ENCODE measurements at places on chromosomes 5 and 9. TPM values are rescaled to one million over a fixed set of nuclear protein-coding genes. Genes with fewer than 3 reads are reported as not detected.

- DNase-seq: no peak
Measured at GRCh38 chr5:130222573-130222972, 318.3 kb downstream of the CHSY3 start.

- no peak for DNase-seq
Measured at GRCh38 chr5:73564675-73565074, 764 bp downstream of the ANKRA2 start.

DNA sequence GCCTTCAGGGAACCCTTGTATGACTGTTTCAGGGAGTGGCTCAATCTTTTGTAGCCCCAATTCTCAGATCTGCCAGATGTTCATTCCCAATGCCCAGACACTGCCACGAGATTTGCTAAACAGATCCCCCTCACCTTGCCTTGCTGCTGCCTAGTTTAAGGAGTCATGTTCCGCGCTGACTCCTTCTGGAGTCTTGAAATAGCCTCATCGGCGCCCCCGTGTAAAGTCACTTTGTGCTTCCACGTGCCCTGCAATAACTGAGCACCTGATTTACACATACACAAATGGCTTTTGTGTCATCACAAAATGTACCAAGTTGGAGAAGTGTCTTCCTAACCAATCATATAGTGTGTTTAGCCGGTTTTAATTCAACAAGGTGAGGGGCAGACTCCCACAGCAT is 62.3 kb downstream of the PRRT1B start:
- DNase-seq: peak; percentile 26

DNA sequence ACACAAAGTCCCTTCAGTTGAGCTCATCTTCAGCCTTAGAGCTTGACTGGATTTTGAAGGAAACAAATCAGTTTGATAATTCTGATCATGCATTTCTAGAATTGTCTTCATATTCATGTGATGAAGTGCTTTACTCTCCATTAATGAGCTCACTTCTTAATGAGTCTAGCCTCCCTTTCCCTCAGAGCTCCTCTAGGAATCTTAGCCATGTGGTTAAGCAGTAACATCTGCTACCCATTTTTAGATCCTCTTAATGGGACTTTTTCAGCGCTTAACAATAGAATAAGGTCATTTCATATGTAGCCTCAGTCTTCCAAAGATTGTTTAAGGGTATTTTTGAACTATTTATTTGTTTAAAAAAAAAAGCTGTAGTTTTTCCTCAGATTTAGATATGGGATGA is 36.9 kb upstream of the LURAP1L start:
- DNase-seq: no peak

DNA sequence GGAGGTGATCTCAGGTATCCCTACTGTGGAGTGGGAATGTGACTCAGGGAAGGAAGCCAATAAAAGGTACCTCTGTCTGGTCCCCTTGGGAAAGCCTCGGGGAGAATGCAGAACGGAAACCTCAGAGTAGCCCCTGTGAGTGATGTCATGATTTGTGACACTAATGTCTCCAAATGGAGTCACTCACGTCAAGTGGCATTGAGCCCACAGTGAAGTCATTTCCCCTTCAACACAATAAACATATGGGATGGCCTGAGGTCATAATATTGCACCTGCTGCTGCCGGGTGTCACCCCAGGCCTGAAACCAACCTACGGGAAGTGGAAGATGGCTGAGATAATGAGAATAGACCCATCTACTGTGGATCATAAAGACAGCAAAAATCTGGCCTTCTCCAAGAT is 75.9 kb upstream of the GOLM1 start:
- no peak for DNase-seq

GRCh38 chr5:25119650-25120049 is 474.9 kb upstream of the CDH10 start:
- no peak for DNase-seq

- no peak for DNase-seq
Measured at GRCh38 chr5:153084511-153084910, 406.0 kb upstream of the GRIA1 start.

GRCh38 chr5:136296846-136297245 is 68.5 kb downstream of the TRPC7 start:
- DNase-seq: no peak

DNA sequence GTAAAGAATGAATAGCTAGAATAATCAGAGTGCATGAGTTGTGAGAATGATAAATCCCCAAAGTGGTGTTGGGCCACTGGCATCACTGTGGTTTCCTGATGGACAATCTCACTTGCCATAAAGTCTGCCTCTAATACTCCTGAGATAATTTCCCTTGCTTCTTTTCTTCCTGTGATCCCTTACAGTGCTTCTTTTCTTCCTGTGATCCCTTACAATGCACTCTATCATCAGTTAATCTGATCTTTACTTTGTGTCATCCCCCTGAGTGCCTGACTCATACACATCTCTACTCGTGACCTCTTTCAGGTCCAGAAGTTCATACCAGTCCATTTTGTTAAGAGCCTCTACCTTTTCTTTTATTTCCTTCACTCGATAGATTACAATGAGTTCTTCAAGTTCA is 418.3 kb downstream of the HCN1 start:
- DNase-seq: no peak

DNA sequence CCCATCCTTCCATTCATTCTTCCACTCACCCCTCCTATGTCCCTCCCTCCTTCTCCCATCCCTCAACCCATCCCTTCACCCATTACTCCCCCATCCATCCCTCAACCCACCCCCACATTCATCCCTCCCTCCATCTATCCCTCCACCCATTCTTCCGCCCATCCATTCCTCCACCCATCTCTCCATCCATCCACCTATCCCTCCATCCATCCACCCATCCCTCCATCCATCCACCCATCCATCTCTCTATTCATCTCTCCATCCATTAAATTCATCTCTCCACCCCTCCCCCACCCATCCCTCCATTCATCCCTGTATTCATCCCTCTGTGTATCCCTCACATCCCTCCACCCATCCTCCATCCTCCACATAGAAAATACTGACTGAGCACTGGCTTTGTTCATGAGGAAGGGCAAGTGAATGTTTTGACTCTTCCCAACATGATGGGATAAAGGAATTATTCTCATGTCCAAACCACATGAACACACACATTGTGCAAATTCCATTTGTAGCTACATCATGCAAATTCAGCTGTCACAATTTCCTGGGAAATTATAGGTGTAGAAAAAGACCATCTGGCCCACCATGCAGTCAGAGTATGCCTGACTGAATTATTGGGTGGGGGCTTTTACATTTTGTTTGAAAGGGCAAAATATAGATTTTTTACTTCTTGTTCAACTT is 6.9 kb upstream of the VAV2 start:
- DNase-seq: no peak

DNA sequence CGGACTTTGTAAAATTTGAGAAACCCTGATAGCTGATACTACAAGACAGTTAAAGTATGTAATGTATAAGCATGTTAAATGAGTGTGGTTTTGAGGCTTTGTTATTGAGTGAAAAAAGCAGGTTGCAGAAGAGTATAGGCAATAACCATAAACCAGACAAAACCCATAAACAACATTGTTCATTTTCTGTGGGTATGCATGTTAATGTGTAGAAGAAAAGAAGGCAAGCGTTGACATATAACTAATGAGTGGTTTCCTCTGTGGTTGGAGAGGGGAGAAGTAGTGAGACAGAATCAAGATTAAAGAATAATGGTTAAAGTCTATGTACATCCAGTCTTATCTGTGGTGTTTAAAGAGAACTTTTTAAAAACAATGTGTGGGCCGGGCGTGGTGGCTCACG is 26.2 kb downstream of the RAD23B start:
- no peak for DNase-seq

- DNase-seq: no peak
Measured at GRCh38 chr5:42952578-42952974, 87.5 kb downstream of the ANXA2R start.

GRCh38 chr9:137669261-137669672 is 50.5 kb downstream of the EHMT1 start:
- DNase-seq: no peak

DNA sequence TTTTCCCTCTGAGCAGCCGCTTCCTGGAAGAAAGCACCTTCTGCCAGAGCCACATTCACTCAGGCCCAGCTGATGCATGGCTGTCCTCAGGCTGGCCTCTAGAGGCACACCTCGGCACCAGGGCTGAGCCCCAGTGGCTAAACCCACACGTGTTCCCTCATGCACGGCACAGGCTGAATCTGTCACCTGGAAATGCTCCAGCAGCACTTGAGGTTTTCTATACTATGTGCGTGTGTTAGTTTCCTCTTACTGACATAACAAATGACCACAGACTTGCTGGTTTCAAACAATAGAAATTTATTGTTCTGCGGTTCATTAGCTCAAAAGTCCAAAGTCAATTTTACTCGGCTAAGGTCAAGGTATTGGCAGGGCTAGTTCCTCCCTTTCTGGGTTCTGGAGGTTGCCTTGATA is 141.4 kb downstream of the LRRC70 start:
- DNase-seq: no peak

GRCh38 chr5:58670582-58670981 is 87.7 kb downstream of the RAB3C start:
- DNase-seq: no peak

DNA sequence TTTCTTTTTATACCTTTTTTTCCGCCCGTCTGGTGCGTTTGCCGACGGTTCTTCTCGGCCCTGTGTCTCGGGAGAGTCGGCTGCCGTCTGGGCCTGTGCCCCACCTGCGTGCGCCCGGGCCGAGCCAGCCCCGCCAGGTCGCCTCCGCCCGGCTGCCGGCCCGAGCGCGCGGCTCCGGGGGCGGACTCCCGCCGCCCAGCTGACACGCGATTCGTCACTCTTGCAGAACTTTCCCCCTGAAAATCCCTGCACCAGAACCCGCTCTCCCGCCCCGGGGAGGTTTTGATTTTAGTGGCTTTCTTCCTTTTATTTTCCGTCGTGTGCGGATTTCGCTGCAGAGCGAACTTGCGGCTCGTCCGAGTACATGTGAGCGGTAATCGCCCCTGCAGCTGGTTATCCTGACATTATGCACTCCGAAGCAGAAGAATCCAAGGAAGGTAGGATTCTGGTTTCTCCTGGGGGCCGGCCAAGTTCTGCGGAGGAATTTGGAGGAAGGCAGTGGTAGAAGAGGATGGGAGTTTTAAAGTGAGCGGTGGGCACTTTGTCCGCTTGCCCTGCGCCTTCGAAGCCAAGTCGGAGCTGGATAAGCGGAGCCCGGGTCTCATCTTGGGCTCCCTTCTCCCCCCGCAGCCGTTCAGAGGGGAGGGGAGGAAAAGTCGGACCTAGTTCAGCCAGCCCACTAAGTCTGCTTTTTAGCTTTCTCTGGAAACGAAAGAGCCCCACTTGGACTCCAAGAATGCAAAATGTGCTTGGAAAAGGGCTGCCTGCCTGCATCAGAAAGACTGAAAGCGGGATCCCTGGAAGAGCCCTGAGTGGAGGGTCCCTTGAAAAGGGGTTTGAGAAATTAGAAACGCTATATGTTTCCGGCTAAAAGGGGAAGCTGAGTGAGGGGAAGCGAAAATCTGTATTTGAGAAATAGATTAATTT is at the start of gene TNFAIP8:
TSS of gene TNFAIP8 (plus strand) at position 335 of the 927 bp plus-strand sequence. CDS start at position 407, 72 bp downstream.
- peak; percentile 79 for DNase-seq

GRCh38 chr5:10279925-10280720 is 27.6 kb downstream of the CMBL start:
- no peak for DNase-seq

DNA sequence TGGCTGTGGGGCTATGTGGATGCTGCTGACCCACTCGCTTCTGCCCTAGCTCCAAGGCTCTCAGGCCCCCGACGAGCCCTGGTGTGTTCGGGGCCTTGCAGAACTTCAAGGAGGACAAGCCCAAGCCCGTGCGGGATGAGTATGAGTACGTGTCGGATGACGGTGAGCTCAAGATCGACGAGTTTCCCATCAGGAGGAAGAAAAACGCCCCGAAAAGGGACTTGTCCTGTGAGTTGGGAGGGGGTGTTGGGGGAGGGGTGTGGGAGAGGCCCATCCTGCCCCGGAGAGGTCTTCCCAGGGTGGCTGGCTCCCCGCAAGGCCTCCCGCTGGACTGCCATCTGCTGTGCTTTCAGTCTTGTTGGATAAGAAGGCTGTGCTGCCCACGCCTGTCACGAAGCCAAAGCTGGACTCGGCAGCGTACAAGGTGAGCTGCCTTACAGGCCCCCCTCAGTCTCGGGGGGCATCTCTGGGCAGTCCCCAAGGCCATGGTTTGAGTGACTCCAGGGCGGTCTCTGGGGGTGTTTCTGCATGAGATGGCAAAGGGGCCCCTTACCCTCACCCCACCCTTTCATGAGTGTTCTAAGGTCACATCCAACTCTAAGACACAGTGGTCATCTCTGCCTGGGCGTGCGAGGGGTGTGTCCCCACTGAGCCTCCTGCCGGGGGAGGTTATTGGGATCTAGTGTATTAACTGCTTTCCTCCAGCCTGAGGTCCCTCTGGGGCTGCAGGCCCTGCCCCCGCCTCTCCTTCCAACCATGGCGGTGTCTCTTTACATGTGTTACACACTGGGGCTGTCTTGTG is 89.5 kb downstream of the PHF2 start:
- peak; percentile 60 for DNase-seq

DNA sequence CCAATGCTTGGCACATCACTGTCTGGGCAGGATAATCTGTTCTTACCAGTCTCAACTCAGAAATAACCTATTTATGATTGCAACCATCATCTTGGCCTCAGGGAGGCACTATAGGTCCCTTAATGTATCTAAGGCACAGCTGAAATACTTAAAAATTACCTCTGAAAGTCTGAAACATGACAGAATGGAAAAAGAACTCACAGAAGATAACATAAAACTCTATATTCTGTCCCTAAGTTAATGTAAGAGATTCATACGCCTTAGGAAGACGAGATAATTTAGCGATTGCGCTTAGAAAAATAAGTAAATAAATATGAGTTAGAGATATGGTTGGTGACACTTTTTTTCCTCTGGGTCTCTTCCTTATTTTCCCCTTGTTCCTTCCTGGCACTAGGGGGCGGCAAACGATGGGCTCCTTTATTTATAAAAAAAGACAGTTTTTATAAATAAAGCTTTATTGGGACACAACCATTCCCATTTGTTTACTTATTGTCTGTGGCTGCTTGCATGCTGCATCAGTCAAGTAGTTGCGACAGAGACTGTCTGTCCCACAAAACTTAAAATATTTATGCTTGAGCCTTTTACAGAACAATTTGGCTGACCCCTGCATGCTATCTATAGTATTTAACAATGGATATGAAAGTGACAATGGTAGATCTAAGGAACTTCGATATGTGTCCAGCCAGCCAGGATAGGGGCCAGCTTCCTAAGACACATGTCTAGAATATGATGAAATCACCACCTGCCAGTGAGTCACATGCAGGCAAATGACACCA is 79.6 kb downstream of the PDE4D start:
- no peak for DNase-seq

GRCh38 chr5:123874600-123875201 is 362.7 kb downstream of the CSNK1G3 start:
- DNase-seq: no peak

Gene TEX48
- not detected for total RNA-seq

Gene SREK1
- 27.5 TPM for total RNA-seq

Gene PANK3
- total RNA-seq: 23.8 TPM

Gene MYO10
- 4.8 TPM for total RNA-seq

Gene TRIO
- total RNA-seq: 56.9 TPM

Gene CERT1
- total RNA-seq: 26.0 TPM

Gene PDZD2
- 59.4 TPM for total RNA-seq

Gene PCDHB2
- 1.7 TPM for total RNA-seq

Gene PARP8
- 7.7 TPM for total RNA-seq

Gene TNFSF8
- 0.57 TPM for total RNA-seq

Gene FTMT
- total RNA-seq: not detected

Gene LIX1
- not detected for total RNA-seq

Gene SGCD
- total RNA-seq: 75.2 TPM

Gene HK3
- total RNA-seq: 6.4 TPM

Gene LEAP2
- 1.1 TPM for total RNA-seq

Gene FKTN
- 6.5 TPM for total RNA-seq

Gene RAB24
- total RNA-seq: 18.9 TPM

Gene PCDHB4
- total RNA-seq: 1.5 TPM

Gene IL33
- total RNA-seq: 29.6 TPM

Gene OTP
- total RNA-seq: not detected

Gene GLRX
- 111 TPM for total RNA-seq

Measured in Right ventricle myocardium inferior (tissue), 1 donor.